ENCODE measurements at places on chromosomes 13 and 19. TPM values are rescaled to one million over a fixed set of nuclear protein-coding genes. Genes with fewer than 3 reads are reported as not detected.

The ZNF225 gene
- total RNA-seq = 7.1 TPM

The INAFM1 gene
- 1.4 TPM for total RNA-seq

The ZNF556 gene
- total RNA-seq = not detected

The MIA gene
- 4.6 TPM for total RNA-seq

The SBK2 gene
- total RNA-seq = not detected

The LHB gene
- not detected for total RNA-seq

Measured in articular chondrocyte of knee joint (primary cell).